Activated CD8-positive, alpha-beta T cell treated with anti-CD3 and anti-CD28 coated beads, Interleukin-2, amount 10 ng/mL, durations not matched to agents 7 days and 5 days (primary cell): ENCODE measurements at places on chromosomes 7 and 10. TPM values are rescaled to one million over a fixed set of nuclear protein-coding genes. Genes with fewer than 3 reads are reported as not detected.

Gene TAF3
- 14.6 TPM for total RNA-seq

Gene FAM13C
- not detected for total RNA-seq

Gene FIGNL1
- 41.0 TPM for total RNA-seq

Gene GRM3
- not detected for total RNA-seq

Gene LIPN
- total RNA-seq, result not detected

Gene SORCS1
- total RNA-seq, result not detected

Gene GBX1
- total RNA-seq, result not detected

Gene PRTFDC1
- 2.9 TPM for total RNA-seq
